Fibroblast of the conjunctiva (primary cell): ENCODE measurements at places on chromosomes 6 and 20.

DNA sequence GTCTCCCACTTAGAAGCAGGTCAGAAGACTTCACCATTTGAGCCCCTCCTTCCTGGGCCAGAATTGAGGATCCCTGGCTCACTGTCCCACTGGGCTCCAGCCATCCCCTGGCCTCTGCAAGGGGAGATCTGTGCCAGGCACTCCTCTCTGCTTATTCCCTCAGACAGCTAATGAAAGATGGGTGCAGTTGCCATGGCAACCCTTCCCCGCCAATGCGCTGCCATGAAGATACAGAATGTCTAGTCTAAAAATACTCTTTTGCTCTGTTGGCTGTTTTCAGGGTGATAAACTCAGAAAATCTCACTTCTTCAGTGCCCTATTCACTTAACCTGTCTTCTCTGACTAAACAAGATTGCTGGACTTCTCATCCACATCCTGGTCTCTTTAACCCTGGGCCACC lies 13.6 kb upstream of the TTLL2 start:
- DNase-seq = no peak

DNA sequence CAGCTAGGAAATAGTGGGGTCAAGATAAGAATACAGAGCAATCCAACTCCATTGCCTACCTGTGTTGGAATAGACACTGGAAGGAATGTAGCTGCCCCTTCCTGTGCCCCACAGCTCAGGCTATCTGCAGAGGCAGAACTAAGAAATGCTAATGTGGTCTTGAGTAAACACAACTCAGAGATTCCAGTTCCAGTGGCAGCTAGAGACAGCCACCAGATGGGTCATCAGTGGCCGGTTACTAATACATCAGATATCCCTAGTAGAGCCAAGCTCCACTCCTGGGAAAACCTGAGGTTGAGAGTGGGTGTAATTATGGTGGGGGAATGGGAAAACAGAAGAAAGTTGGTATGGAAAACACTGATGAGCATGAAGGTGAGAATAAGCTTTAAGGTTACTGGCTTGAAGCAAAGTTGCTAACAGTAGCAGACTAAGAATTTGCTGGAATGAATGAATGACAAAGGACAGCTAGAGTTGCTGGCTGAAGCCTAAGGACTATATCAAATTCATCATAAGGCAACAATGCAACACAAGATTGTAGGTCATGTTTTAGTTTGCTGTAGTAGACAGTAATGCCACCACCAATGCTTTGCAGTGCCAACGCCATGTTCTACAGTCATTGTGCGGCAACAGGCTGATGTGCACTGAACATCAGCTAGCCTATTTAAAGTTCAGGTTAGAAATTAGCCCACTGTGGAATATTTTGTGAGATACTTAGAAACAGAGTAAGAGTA lies 28.3 kb upstream of the FAM83C start:
- no peak for DNase-seq

GRCh38 chr6:7992002-7992815 lies 72.0 kb downstream of the BLOC1S5 start:
- DNase-seq = peak; percentile 35

- DNase-seq = peak; percentile 73
These were observed 341.8 kb downstream of the CDKAL1 start for GRCh38 chr6:20876036-20876435.

- peak; percentile 84 for DNase-seq
These were observed 3.0 kb downstream of the ARID1B start for GRCh38 chr6:156780102-156780641.

- DNase-seq = no peak
These were observed 15.6 kb downstream of the DDRGK1 start for GRCh38 chr20:3188823-3189413.

DNA sequence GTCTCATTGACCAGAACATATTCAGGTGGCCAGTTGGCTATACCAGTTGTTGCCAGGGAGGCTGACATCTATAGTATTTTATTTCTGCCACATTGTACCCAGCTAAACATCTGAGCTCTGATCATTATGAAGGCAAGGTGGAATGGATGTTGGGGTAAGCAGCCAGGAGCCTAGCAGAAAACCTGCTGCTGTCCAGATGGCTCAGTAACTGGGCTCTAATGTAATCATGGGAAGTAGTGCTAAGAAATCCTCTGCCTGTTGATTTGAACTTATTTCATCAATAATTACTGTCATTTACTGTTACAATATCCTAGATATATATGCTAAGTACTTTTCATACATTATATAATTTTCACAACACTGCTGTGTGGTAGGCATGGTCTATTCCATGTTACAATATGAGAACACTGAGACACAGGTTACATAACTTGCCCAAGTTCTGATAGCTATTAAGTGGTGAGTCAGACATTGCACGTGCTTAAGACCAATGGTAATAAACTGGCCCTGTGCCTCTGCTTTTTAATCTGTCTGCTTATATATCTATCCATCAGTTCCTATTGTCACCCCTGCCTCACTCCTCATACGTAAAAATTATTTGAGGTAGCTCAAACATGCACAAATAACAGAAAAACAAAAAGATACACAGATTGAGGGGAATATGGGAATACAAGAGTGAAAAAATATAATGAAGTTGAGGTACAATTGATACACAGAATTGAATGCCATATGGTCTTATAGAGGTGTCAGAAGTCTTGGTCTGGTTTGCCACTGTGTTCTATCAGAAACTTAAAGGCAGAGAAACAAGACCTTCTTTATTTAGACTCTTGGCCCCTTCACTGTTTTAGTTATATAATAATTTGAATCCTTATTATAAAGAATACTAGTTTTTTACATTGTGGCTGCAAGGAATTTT lies 25.2 kb downstream of the TBPL1 start:
- peak; percentile 56 for DNase-seq

GRCh38 chr6:25056130-25056529 lies 120.4 kb upstream of the RIPOR2 start:
- DNase-seq = no peak

DNA sequence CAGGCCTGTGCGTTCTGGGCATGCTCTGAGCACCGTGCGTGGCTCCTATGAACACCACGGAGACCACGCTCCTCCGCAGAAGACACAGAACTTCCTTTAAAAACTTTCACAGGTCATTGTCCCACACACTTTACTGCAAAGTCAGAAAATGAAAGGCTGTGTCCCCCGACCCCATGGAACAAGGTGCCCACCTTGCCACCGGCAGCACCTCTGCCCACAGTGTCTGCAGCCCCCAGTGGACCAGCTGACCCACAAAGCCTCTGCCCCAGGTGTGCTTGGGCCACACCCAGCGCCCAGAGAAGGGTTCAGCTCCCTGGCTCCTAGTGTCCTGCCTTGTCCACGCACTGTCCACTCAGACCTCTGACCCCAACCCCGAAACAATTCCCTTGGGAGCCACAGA lies 8.7 kb downstream of the TAF4 start:
- DNase-seq = no peak

GRCh38 chr20:18267815-18268214 lies 20.5 kb upstream of the ZNF133 start:
- no peak for DNase-seq

DNA sequence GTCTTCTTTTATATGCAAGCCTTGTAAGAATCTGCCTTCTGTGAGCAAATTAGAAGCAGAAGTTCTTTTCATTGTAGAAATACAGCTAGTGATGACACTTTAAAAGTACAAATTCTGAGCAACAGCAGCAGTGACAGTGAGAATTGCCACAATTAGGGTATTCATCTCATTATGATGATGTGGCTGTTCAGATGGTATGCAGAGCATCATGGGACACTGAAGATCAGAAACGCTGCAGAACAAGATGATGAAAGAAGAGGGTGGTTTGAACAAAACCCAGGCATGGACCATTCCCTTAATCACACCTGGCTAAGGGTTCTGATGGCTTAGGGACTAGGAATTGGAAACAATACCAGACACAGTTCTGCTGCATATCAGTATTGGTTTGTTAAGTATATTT lies 312.7 kb upstream of the TBX18 start:
- DNase-seq = no peak

DNA sequence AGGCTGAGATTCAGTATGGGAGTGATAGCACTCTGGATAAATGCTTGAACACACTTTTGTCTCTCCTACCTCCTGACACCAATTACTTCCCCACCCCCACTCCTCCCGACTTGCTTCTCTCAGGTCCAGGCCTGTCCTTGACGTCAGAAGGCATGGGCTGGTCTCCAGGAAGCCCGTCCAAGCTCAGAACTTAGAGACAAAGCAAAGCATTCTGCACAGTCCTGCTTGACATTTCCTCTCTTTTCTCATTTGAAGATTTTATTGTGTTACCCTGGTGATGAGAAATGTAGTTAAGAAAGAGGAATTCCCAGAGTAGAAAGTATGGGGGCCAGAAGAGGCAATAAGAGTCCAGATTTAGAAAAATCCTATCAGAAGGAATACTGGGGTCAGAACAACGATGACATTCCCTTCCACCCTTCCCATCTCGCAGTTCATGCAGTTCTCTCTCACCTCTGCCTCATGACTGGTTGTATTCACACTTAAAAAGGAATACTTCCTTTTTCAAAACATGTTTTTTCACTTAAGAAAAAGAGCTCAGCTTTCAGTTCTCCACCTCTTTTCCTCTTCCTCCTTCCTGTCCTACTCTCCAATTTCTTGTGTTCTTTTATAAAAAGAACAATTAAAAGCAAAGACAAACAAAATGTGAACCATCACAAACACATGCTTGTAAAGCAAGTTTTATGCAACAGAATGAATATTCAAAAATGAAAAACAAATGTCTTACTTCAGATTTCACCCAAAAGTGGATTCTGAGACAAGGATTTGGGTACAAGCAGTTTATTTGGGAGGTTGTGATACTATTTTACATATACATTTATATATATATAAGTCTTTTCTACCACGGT lies 18.5 kb upstream of the FAM184A start:
- DNase-seq = no peak

DNA sequence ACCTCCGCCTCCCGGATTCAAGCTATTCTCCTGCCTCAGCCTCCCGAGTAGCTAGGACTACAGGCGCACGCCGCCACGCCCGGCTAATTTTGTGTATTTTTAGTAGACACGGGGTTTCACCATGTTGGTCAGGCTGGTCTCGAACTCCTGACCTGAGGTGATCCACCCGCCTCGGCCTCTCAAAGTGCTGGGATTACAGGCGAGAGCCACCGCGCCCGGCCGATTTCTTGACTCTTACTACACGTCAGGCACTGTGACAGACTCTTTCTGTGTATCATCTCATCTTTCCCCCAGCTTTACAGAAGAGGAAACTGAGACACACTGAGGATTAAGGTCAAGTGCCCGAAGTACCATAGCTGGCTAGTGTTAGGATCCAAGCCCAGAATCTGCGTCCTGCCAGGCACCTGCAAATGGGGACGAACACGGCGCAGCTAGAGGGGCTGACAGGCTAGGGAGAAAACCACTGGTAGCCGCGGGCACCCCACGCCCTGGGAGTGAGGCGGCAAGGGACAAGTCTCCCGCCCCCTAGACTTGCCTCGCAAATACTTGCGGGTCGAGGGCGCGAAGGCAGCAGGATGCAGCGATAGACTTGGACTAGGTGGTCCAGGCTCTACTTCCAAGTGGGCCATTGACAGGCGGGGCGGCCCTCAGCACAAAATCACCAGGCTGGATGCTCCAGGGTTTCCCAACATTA lies 1.1 kb upstream of the TAF8 start:
- no peak for DNase-seq

DNA sequence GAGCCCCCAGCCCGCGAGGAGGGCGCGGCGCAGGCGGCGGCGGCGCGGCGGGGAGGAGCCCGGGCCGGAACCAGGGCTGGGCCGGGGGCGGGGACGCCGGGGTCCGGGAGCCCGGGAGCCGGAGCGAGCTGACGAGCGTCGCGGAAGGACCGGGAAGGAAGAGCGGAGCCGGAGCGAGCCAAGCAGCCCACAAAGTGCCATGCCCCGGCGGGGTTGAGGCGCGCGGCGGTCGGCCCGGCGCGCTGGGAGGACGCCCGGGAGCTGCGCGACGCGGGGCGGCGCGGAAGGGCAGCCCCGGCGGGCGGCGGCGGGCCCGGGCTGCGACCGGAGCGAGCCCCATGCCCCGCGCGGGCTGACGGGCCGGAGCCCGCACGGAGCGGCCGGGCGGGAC lies 289 bp downstream of the FOXP4 start:
- no peak for DNase-seq

DNA sequence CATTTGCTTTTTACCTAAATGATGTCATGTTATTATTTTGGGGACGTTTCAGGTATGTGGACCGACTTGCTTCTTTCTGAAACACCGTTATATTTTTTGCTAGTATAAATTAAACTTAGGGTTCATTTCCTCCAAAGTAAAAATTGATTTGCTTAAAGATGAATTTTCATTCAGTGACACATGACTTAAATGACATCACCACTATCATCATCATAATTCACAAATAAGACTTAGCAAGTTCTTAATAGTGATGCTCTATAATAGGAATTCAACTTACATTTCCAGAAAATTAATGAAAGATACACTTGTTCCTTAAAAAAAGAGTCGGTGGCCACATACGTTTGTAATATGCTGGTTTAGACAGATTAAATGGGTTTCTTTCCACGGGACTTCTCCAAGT lies 9.3 kb downstream of the IRF4 start:
- no peak for DNase-seq

GRCh38 chr20:19423900-19424620 lies 211.6 kb downstream of the SLC24A3 start:
- no peak for DNase-seq

GRCh38 chr6:147053311-147053921 lies 150.8 kb upstream of the STXBP5 start:
- DNase-seq = no peak

- no peak for DNase-seq
These were observed 96.7 kb upstream of the LAMP5 start for GRCh38 chr20:9417665-9418064.

- DNase-seq = no peak
These were observed 17.5 kb upstream of the MYCT1 start for GRCh38 chr6:152680151-152680550.

GRCh38 chr6:24920136-24920535 lies 15.6 kb downstream of the RIPOR2 start:
- no peak for DNase-seq
